ENCODE measurements at places on chromosomes 6 and 20.

DNA sequence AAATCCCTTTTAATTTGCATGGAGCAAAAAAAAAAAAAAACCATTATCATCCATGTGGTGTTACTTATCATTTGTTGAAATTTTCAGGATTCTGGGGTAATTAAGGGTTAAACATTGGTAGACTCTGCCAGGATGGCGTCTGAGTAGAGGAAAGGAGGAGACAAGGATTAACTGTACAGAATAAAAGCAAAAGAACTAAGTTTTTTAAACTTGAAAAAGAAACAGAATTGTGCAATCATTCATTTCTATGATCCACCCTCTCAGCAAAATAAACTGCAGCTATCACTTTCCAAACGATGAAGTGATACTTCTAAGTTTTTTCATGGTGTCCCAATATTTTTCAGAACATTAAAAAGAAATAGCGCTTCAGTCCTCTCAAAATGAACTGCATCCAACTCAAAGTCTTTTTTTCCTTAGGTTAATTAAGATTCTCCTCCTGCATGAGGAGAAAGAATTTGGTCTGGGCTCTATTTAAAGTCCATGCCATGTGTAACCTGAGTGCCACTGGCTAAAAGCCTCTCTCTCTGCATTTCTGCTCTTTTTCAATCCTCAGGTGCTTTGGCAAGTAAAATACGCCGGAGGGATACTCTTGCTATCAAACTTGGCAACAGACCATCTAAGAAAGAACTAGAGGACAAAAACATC lies 69.5 kb upstream of the LTV1 start:
- DNase-seq, result no peak

DNA sequence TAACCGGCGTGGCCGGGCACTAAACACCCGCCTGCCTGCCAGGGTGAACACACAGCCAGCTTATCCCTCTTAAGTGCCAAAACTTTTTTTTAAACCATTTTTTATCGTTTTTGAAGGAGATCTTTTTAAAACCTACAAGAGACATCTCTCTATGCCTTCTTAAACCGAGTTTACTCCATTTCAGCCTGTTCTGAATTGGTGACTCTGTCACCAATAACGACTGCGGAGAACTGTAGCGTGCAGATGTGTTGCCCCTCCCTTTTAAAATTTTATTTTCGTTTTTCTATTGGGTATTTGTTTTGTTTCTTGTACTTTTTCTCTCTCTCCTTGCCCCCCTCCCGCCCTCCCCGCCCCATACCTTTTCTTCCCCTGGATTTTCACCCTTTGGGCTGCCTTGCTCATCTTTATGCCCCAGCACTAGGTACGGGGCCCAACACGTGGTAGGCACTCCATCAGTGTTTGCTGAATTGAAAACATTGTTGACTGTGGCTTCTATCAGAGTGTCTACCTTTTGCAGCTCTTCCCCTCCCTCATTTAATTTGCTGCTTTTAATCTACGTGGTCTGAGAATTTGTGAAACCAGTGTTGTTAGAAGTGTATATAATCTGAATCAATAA lies 1.5 kb downstream of the ZCCHC3 start:
- no peak for DNase-seq

DNA sequence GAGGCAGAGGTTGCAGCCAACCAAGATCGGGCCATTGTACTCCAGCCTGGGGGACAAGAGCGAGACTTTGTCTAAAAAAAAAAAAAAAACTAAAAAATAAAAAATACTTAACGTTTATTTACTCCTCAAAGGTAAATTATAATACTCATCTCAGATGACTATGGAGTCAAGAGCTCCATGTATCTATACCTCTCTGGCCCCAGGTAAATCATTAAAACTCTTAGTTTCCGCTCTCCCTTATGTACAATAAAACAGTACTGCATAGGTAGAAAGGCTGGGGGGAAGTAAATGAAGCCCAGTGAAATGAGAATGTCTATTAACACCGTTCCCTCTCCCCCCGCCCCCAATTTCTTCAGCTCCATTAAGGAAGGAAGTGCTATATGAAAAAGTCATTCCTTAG lies 1.2 kb downstream of the SRSF12 start:
- no peak for DNase-seq

GRCh38 chr6:73606428-73606827 lies 47.4 kb downstream of the SLC17A5 start:
- DNase-seq, result no peak

GRCh38 chr6:73388433-73388799 lies 6.2 kb upstream of the DDX43 start:
- no peak for DNase-seq

- DNase-seq, result no peak
Measured at GRCh38 chr20:46690219-46691106, 1.2 kb upstream of the TP53RK start.

DNA sequence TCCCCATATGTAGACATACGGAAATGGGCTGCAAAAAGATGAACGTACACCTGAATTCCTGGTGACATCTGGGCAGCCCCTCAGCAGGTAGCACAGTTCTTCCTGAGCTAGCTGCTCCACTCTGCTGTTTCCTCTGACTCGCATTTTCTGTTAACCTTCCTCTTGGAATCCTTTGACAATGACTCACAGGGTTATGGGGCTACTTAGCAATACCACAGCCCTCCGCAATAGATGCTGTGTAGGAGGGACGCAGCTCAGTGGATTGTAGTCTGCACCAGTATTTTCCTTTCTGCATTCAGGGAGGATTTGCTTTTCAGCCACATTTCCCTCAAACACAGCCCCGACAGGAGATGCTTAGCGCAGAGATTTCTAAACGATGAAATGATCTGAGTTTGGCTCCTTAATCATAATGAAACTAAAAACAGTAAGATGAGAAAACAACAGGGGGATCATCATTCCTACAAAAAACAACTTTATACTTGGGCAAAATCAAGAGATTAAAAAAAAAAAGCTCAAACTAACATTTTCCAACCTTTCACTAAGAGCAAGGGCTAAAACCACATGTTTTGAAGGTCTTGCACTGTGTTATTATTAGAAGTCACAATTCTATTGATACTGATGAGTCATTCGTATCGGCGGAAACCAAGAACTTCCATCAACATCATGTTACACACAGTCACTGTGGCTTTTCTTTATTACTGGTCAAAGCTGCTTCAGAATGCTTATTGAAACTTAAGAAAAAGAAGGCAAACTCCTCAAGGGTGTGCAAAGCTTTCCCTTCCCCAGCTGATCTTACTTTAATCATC lies 12.2 kb downstream of the BACH2 start:
- no peak for DNase-seq

DNA sequence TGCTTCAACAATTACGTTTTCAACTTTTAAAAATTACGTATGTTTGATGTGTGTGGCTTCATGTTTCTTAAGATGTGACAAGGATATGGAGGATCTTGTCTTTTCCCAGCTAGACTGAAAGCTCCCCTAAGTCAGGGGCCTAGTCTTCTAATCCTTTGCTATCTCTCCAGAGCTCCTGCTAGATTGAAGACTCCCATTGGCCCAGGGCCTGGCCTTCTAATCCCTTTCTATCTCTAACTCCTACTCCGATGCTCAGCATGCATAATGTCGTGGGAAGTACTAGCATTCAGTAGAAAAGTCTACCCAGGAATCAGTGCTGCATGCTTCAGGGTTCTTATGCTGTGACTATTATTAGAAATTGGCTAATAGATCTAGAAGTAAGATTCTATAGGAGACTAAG lies 144.8 kb upstream of the SUPT3H start:
- no peak for DNase-seq

- no peak for DNase-seq
Measured at GRCh38 chr6:33770124-33770832, 18.7 kb downstream of the LEMD2 start.

DNA sequence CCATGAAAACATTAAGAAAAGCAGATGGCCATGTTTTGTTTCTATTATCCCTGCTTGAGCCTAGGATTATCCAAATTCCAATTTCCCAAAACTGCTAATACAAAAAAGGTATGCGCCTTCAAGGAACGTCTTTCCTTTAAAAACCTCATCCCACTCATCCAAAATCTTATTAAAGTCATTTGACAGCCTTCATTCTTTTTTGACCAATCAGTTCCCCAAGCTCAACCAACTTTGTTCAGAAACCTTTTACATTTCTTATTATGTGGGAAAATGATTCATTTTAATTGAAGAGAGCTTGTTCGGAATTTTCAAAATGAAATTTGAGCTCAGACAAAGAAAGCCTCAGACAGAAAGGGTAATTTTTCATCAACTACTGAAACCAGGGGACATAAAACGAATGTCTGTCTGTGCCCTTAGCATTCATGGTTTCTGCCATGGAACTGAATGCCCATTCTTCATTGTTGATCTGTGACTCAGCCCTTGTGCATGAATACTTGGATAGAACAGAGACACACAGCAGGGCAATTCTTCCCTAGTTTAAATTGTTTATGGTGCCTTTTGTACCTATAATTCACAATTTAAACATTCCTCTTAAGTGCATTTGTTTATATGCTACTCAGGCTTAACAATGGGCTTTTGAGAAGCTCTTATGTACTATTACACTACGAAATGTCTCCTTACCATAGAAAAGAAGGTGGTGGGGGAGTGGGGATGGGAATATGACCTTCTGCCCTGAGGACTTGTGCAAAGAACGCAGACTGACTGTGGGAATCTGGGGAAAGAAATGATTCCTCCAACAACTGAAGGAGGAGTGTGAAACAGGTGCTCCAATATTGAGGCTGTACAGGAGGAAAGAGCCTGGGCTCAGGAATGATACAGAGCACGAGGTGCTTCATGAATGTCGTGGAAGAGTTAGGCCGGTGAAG lies 49.8 kb upstream of the ERVFRD-1 start:
- no peak for DNase-seq

- no peak for DNase-seq
Measured at GRCh38 chr6:105493736-105494135, 90.9 kb upstream of the PREP start.

DNA sequence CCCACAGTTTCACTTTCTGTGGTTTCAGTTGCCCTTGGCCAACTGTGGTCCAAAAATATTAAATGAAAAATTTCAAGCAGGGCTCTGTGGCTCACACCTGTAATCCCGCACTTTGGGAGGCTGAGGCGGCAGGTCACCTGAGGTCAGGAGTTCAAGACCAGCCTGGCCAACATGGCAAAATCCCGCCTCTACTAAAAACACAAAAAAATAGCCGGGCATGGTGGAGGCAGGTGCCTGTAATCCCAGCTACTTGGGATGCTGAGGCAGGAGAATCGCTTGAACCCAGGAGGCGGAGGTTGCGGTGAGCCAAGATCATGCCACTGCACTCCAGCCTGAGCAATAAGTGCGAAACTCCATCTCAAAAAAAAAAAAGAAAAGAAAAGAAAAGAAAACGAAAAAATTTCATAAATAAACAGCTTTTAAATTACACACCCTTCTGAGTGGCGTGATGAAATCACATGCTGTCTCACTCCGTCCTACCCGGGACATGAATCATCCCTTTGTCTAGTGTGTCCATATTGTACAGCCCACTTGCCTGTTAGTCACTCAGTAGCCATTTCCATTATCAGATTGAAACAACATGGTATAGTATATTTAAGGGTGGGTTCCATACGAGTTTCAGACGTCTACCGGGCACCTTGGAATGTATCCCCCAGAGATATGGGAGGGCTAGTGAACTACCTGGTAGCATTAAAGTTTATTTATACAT lies 11.7 kb downstream of the PTPRK start:
- no peak for DNase-seq
